ENCODE measurements at places on chromosomes 2 and 18. TPM values are rescaled to one million over a fixed set of nuclear protein-coding genes. Genes with fewer than 3 reads are reported as not detected.

MFSD6 gene
- total RNA-seq = 21.4 TPM

CETN1 gene
- not detected for total RNA-seq

INHA gene
- total RNA-seq = not detected

ASXL3 gene
- total RNA-seq = 1.1 TPM

NMUR1 gene
- under 0.01 TPM for total RNA-seq

WNT6 gene
- total RNA-seq = not detected

PARD3B gene
- 9.9 TPM for total RNA-seq

ITPRIPL1 gene
- total RNA-seq = 1.1 TPM

GPBAR1 gene
- total RNA-seq = 0.19 TPM

C2orf92 gene
- 4.2 TPM for total RNA-seq

G6PC2 gene
- not detected for total RNA-seq

GCA gene
- 6.2 TPM for total RNA-seq

CTAGE1 gene
- total RNA-seq = 0.28 TPM

MYCN gene
- total RNA-seq = not detected

LYG2 gene
- not detected for total RNA-seq

CAVIN2 gene
- 41.2 TPM for total RNA-seq

CDC42EP3 gene
- total RNA-seq = 70.2 TPM

HAUS1 gene
- total RNA-seq = 59.8 TPM

CACNB4 gene
- 2.3 TPM for total RNA-seq

UCN gene
- 1.1 TPM for total RNA-seq

NR4A2 gene
- 0.85 TPM for total RNA-seq

SMPD4 gene
- total RNA-seq = 10.4 TPM

ZNF2 gene
- 13.2 TPM for total RNA-seq

ACADL gene
- not detected for total RNA-seq

SP9 gene
- total RNA-seq = not detected

NDC80 gene
- total RNA-seq = 45.1 TPM

CAPN14 gene
- 0.28 TPM for total RNA-seq

WDR12 gene
- total RNA-seq = 50.6 TPM

SOCS6 gene
- 33.3 TPM for total RNA-seq

Measured in regular cardiac myocyte (primary cell).